ENCODE measurements at places on chromosomes 11 and 22. TPM values are rescaled to one million over a fixed set of nuclear protein-coding genes. Genes with fewer than 3 reads are reported as not detected.

Gene DEUP1
- not detected for total RNA-seq

- DNase-seq, result no peak
Observed at GRCh38 chr22:32880893-32881596, 79.5 kb downstream of the TIMP3 start.

GRCh38 chr11:128662076-128662475 lies 31.8 kb upstream of the FLI1 start:
- no peak for DNase-seq

DNA sequence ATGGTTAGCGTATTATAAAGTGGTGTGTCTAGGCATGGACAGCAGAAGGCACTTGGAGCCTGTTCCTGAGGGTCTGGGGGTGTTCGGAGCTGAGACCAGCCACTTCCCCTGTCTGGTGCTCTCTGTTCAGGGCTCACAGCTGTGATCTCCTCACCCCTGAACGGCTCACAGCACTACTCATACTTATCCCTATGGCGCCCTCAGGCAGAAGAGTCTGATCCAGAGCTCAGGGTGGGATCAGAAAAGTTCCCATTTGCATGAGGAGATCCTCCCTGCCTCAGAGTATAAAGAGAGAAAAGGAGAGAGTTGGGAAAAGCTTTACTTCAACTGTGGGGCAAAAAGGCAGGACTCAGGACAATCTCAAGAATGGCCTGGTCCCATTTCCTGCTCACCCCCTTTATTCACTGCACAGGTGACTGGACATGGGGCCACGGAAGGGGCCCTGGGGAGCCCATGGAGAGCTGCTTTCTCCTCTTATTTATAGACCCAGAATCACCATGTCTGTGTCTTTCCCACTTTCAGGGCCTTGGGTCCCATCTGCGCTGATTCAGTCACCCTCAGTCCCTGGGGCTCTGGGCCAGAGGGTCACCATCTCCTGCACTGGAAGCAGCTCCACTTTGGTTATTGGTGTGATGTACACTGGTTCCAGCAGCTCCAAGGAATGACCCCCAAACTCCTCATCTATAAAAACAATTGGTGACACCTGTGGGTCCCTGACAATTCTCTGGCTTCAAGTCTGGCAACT lies 97.0 kb upstream of the TOP3B start:
- no peak for DNase-seq

DNA sequence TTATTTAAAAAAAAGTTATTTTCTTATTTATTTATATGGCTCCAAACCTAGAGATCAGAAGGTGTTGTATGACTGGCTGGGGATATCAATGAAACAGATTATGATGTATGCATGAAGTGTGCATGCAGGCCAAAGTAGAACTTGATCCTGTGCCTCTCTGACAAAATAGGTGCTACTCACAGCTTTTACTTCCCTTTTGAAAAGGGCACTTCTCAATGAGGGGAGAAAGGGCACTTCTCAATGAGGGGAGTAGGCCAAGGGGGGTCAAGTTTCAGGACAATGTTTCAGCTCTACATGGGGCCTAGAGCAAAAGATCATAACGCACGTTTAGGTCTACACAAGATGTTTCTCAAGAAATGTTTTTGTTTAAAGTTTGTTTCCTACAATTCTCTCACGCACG lies 397.5 kb downstream of the ETS1 start:
- DNase-seq, result no peak

- DNase-seq, result no peak
Observed at GRCh38 chr11:122140500-122140899, 24.5 kb upstream of the BLID start.

DNA sequence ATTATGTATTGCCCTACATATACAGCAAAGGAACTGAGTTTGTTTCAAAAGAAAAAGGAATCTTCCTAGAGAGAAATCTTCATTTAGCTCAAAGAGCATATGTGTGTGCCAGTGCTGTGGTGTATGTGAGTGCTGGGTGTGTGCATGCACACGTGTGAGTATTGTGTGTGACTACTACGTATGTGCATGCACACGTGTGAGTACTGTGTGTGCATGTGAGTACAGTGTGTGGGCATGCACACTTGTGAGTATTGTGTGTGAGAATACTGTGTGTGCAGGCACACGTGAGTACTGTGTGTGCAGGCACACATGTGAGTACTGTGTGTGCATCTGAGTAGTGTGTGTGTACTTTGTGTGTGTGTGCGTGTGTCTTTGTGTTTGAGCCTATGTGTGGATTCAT lies 651.0 kb upstream of the B3GAT1 start:
- no peak for DNase-seq

Gene TRIM48
- total RNA-seq, result not detected

Measured in tibial nerve (tissue), 4 donors.